Activated CD4-positive, alpha-beta T cell treated with anti-CD3 and anti-CD28 coated beads, Interleukin-2, Interleukin-6, amounts not matched to agents 100 ng/mL and 50 ng/mL, durations not matched to agents 16 hours and 8 hours (primary cell): ENCODE measurements at places on chromosomes 7 and 10.
A peak's percentile ranks its signal among the peaks of the same experiment; 100 is the strongest.

- no peak for DNase-seq
Measured at GRCh38 chr10:1390200-1390599, 334.0 kb downstream of the WDR37 start.

- DNase-seq, result peak; percentile 75
Measured at GRCh38 chr10:30671026-30671616, 41.6 kb upstream of the LYZL2 start.

DNA sequence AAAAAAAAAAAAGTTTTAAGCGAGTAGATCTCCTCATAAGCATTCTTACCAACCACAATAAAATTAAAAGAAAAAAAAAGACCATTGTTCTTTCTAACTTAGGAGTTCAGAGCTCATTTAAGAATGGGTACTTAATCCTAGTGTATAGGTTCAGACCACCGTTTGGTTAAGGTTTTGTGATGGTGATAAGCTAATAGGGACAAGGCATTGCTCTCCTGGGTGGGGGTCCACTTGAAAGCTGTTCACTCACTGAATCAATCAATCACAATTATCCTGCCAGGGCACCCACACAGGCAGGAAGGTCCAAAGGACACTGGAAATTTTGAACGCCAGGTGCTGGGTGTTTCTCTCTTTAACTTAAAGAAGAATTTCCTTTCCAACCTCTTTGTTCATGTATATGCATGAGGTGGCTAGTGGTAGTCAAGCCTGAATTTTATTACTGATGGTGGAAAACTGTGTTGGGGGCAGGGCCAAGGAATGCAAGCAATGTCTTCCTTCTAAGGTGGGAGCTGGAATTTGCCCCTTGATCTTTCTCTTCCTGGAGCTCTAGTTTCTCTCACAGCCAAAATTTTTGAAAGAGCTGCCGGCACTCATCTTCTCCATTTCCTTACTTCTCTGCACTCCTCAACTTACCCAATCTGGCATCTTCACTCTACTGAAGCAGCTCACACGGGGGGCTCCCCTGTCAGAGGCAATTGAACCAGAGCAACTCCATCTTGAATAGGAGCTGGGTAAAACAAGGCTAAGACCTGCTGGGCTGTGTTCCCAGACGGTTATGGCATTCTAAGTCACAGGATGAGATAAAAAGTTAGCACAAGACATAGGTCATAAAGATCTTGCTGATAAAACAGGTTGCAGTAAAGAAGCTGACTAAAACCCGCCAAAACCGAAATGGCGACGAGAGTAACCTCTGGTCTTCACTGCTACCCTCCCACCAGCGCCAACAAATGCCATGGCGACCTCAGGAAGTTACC lies 7.5 kb upstream of the FAM131B start:
- DNase-seq, result no peak

- DNase-seq, result no peak
Measured at GRCh38 chr7:151046603-151047573, 1.4 kb upstream of the ASIC3 start.

DNA sequence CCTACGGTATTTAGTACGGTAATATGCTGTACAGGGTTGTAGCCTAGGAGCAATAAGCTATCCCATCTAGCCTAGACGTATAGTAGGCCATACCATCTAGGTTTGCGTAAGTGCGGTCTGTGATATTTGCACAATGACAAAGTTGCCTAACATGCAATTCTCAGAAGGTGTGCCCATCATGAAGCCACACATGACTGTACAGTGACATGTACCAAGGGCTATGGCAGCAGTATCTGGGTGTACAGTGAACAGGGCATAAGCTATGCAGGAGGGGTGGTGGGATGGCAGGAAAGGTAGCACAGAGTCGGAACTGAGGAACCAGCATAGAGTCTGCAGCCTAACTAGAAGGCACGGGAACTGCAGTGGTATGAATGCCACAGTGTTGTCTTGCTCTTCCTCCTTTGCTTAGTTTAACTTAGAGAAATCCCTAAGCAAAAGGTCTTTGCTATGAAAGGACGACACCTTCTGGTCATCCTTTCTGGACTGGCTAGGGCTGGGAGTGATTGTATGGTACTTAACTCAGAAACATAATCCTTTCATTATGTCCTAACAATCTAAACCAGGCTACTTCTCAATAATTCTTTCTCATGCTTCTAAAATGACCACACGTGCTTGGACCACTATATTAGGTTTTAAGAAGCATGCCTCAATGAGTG lies 93.5 kb downstream of the DYNC1I1 start:
- no peak for DNase-seq

GRCh38 chr7:158371856-158372255 lies 215.8 kb downstream of the PTPRN2 start:
- no peak for DNase-seq

GRCh38 chr7:40598915-40599314 lies 464.1 kb downstream of the SUGCT start:
- peak; percentile 1 for DNase-seq

DNA sequence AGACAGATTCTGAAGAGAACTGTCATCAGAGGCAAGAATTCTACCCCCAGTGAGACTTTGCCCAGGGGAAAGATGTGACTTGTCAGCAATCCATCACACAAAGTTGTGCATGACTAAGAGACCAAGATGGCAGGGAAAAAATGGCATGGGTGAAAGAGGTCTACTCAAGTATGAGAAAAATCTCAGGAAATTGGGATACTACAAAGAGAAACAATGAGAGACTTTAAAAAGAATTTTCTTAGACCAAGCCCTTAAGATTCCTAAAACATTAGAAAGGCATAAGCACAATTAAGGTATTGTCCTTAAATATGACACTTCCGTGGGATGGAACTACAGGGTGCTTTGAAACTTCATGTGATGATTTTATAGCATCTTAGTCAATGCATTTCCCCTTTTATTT lies 45.6 kb upstream of the PDE1C start:
- DNase-seq, result no peak

DNA sequence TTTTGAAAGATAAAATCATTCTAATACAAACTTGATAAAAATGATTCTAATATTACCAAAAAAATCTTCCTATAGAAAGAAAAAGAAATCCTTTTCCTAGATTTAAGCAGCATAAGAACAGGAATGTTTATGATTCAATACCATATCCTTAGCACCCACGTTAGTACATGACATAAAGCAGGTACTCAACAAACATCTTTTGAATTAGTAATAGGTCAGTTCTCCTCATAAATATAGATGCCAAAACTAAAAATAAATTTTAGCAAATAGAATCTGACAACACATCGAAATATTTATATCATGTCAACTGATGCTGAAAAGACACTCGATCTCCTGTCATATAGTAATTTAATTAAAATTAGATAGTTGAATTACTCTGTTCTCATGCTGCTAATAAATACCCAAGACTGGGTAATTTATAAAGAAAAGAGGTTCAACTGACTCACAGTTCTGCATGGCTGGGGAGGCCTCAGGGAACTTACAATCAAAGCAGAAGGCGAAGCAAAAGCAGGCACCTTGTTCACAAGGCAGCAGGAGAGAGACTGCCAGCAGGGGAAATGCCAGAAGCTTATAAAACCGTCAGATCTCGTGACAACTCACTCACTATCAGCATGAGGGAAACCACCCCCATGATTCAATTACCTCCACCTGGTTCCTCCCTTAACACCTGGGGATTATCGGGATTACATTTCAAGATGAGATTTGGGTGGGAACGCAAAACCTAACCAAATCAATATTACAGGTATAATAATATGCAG lies 191.8 kb downstream of the HTR7 start:
- no peak for DNase-seq

DNA sequence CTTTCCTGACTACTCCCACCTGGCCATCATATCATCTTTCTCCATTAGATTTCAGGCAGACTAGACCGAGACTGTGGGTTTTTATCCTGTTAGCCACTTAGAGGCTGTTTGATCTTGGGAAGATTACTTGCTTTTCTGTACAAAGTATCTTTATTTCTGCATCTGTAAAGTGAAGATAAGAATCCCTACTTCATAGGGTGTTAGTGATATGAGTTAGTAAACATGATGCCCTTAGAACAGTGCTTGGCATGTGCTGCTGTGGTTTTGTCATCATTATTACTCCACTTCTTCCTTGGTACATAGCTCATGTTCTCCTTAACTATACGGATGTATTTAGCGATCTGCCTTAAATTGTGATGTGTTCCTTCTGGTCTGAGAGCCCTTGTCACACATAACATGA lies 165.2 kb downstream of the AUTS2 start:
- no peak for DNase-seq

DNA sequence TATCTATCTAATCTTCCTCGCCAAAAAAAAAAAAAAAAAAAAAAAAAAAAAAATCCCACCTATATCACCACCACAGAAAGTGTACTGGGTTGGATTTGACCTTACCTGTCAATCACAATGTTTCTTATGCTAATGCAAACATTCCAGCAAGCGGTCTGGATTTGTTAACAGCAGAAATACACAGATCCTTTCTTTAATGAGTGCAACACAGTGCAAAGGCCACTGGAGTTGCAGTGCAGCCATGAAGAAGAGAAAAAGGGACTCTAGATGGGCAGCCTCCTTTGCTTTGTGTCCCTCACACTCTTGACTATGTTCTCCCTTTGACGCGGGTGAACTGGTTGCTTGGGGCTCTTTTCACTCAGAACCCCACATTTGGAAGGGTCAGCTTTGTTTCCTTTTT lies 127.3 kb upstream of the PRKCQ start:
- no peak for DNase-seq

GRCh38 chr7:8434290-8435002 lies 1.0 kb downstream of the NXPH1 start:
- no peak for DNase-seq

GRCh38 chr7:55249332-55249731 lies 115.8 kb upstream of the LANCL2 start:
- no peak for DNase-seq

DNA sequence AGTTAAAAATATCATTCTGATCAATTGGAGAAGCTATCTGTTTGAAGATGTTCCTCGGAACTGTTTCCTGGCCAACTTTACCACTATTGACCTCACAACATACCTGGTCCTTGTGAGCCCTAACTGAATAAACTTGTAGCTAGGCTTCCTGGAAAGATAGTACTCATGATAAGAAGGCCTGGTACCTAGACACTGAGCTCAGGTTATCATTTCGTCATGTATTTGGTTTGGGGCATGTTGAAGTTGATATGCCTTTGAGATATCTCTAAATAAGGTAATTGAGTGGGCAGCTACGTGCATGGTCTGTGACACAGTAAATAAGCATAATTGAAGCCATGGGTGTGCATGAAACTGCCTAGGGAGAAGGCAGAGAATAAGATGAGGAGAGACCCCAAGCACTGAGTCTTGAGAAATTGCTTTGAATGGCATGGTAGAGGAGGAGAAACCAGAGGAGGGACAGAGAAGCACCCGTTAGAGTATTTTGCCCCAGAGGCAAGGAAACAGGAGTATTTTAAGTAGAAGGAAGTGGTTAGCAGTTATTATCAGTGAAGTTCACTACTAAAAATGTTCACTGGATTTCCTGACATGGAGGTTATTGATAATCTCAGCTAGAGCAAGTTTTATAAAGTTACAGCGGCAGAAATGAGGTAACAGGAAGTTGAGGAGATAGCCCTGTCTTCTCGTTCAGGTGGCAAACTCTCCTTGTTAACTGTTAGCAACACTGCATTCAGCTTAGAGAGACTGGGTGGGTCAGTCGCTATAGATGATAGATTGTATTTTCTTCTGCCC lies 55.6 kb downstream of the CC2D2B start:
- peak; percentile 21 for DNase-seq

DNA sequence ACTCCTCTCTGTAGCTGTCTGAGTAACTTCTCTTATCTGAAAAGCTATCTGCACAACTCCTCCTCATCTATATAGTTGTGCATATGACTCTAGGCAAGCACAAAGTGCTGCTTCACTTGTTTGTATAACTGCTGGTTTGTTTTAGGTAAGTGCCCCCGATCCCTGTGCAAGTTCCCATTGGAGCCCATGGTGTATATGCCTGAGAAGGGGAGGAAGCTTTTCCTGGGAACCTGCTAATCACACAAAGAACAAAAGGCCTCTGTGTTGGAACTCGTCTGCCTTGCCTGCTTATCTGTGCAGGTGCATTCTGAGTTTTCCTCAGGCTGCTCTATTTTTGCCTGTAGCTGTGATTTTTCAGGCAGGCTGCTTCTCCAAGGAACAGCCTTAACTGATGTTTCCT lies 23.2 kb upstream of the PHF14 start:
- no peak for DNase-seq

- peak; percentile 15 for DNase-seq
Measured at GRCh38 chr7:24877790-24878311, 102.1 kb downstream of the OSBPL3 start.

- DNase-seq, result no peak
Measured at GRCh38 chr10:81109200-81109752, 571.6 kb downstream of the SH2D4B start.

- DNase-seq, result no peak
Measured at GRCh38 chr10:105062951-105063350, 421.9 kb downstream of the SORCS3 start.

- peak; percentile 78 for DNase-seq
Measured at GRCh38 chr10:62817766-62818425, 1.7 kb upstream of the EGR2 start.

DNA sequence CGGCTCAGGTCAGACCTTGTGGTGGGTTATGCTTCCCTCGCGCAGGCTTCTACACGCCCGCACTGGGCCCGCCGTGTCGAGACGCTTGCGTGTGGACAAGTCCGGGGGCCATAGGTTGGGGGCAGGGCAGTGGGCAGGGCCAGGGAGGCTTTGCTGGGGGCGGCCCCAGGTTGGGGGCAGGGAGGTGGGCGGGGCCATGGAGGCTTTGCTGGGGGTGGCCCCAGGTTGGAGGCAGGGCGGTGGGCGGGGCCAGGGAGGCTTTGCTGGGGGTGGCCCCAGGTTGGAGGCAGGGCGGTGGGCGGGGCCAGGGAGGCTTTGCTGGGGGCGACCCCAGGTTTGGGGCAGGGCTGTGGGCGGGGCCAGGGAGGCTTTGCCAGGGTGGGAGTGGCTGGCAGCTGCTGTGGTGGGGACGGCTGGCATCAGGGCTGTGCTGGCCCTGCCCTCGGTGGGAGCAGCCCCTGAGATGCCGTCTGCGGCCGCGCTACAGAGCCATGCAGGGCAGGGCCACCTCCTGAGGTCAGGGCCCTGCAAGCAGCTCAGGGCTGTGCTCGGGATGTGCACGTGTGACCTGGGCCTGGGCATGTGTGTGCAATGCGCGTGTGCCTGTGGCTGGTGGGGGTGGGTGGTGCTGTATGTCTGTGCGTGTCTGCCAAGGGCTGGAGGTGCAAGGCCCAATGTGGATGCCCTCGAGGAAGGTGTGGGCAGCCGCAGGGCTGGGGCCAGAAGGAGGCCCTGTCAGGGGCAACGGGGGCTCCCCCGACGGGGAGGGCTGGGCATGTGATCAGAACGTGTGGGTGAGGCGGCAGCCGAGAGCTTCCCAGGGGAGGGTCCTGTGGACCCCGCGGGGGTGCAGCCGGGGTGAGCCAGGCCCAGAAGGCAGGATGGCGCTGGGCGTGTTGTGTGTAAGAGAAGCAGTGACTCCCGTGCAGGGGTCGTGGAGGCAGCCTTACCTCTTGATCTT lies 72.5 kb upstream of the NKX6-2 start:
- no peak for DNase-seq
